ENCODE measurements at places on chromosomes 1 and 21.

DNA sequence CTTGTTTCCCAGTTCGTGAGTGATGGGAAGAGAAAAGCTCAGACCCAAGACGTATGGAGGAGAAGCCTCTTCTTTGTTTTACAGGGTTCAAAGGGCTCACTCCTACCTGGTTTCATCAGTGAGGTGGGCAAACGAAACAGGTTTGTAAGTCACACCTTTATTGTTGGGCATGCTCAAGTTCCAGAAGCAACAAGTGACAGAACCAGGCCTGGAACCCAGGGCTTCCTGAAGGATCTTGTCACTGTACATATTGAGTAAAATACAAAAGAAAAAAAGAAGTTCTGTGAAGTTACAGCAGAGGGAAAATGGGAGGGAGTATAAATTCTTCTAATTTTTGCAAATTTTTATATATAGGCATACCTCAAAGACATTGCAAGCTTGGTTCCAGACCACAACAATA, 320.9 kb upstream of the PROX1 start:
- DNase-seq = no peak

DNA sequence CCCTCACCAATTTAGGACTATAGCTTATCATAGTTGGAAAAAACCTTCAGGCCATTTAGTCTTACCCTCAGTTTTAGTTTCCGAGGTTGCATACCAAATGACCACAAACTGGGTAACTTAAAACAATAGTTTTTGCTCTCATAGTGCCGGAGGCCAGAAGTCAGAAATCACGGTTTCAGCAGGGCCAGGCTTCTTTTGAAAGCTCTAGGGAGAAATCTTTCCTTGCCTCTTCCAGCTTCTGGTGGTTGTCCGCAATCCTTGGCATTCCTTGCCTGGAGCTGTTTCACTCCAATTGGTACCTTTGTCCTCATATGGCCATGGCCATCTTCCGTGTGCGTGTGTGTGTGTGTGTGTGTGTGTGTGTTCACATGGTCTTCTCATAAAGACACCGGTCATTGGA, 12.4 kb upstream of the PLXNA2 start:
- no peak for DNase-seq

GRCh38 chr1:173581383-173582079, 21.3 kb downstream of the SLC9C2 start:
- DNase-seq = no peak

GRCh38 chr1:33719326-33719725, 144.6 kb upstream of the HMGB4 start:
- DNase-seq = no peak

DNA sequence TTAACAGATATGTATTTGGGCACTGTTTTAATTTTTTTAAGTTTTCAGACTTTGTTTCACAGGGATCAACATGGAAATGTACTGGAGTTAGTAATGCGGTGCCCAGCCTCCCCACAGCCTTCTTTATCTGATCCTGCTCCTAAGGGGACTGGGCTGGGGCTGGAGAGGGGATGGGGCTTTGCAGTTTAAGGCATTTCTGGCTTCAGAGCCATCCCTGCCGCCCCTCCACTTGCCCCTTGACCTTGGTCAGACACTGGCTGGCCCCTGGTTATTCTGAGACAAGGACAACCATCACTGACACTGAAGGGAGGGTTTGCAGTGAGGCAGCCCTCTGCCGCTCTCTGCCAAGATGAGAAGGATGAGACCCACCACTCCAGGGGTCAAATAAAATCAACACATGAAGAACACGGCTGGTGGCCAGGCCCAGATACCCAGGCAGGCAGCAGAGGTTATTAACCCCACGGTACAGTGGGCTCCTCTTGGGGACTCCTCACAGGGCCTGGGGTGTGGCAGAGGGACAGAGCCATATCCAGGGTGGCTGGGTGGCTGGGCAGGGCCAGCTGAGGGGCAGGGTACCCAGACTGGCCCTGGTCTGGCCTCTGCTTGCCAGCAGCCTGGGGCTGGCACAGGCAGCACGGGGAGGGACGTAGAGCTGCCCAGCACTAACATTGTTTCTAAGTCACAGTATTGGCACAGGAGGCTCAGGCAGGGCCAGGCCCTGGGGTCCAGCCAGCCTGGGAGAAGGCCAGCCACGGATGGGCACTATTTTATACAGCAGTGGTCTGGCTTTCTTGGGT, 7.2 kb upstream of the UBE2U start:
- DNase-seq = no peak

DNA sequence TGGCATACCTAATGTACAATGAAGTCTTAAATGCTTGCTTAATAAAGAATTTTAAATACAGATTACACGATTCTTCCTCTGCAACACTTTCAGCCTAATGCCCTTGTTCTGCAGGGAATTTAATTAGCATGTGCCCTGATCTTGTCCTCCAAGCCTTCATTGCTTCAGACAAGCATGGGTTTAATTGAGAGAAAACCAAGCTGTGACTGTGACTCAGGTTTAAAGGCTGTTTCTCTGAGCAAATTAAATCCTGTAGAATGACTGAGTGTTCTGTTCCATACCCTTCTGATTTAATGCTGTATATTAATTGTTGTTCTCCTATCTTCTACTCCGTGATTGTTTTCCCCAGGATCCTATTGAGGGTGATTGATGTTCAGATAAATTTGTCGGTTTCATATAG, 269.0 kb upstream of the PRMT6 start:
- DNase-seq = no peak

GRCh38 chr1:233509526-233509925, 104.4 kb upstream of the KCNK1 start:
- DNase-seq = no peak

GRCh38 chr1:79781261-79781660, 774.7 kb upstream of the ADGRL4 start:
- DNase-seq = no peak

GRCh38 chr1:152537496-152537895, 23.2 kb downstream of the CRCT1 start:
- DNase-seq = no peak

GRCh38 chr1:42734201-42735035, 5.6 kb downstream of the CLDN19 start:
- no peak for DNase-seq

DNA sequence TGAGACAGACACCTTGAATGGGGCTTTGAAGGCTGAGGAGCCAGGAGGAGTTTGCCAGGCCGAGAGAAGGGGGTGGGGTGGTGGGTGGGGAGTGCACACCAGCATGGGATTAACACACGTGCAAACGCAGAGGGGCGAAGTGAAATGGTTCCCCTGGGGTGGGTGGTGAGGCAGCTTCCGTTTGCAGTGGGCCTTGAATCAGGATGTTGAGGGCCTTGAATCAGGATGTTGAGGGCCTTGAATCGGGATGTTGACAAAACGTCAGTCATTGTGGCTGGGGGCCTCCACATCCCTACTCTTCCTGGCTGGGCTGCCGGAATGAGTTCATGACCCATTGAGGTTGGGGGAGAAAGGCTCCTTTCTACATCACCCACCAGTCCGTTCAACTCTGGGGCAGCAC, 16.6 kb downstream of the LDLRAP1 start:
- no peak for DNase-seq

- DNase-seq = no peak
Measured at GRCh38 chr21:35933466-35933865, 126.9 kb downstream of the SETD4 start.

- no peak for DNase-seq
Measured at GRCh38 chr1:1439546-1440261, 4.2 kb downstream of the VWA1 start.

- no peak for DNase-seq
Measured at GRCh38 chr1:113861641-113862040, 9.9 kb downstream of the PTPN22 start.

GRCh38 chr21:44356636-44357035, 3.2 kb downstream of the TRPM2 start:
- DNase-seq = no peak

- no peak for DNase-seq
Measured at GRCh38 chr1:90210633-90211491, 216.0 kb downstream of the ZNF326 start.

DNA sequence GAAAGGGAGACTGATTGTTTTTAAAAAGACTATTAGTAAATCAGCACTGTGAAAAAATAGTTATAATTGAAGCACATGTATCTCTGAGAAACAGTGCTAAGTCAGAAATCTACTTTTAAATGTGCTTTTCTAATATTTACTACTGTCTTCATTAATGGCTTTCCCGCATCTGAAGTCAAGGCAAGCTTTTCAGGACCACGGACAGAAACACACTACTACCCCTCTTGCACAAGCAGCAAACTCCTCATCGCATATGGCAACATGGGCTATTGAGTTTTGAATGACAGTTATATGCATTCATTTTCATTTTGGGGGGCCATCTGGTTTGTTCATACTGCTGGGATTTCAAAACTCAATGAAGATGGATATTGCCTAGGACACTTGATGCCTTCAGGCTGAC, 433.4 kb upstream of the CAMK1G start:
- DNase-seq = no peak

DNA sequence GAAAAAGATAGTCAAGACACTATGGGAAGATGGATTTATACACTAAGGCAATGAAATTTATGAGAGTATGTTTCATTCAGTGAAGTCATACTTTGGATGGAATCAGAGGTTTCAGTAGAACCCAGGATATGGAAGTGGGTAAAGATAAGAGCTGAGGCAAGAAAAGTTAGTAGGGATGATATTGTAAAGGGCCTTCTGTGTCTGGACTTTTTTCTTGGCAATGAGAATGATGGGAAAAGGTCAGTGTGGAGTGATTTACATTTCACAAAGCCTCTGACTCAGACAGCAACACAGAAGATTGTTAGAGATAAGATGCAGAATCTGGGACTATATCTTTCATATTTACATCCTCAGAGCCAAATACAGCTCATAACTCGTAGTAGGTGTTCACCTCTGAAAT, 32.1 kb downstream of the SH3BGR start:
- no peak for DNase-seq

DNA sequence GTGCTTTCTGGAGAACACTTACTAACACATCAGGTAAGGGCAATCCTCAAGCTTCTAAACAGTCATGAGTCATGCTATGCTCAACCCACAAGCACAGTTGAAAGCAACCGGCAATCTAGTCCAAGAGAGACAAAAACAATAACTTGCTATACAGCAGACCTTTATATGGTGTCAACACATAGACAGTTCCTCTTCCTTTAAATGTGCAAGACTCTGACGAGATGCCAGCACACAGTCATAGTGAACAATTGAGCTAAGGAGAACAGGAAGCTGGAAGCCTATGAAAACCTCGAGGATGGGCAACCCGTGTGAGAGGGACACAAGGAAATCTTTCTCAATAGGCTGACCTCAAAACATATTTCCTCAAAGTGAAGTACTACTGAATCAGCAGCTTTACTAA, 5.3 kb downstream of the ADIPOR1 start:
- DNase-seq = no peak
